Stimulated activated CD8-positive, alpha-beta memory T cell treated with anti-CD3 and anti-CD28 coated beads, Interleukin-7, amount 100 ng/mL, for 24 hours (primary cell): ENCODE measurements at places on chromosomes 2 and 18.

GRCh38 chr18:31040686-31041270 is 1.8 kb downstream of the DSC3 start:
- no peak for DNase-seq

GRCh38 chr18:76461148-76461547 is 33.9 kb downstream of the ZNF516 start:
- no peak for DNase-seq

GRCh38 chr2:95029898-95030341 is 4.4 kb downstream of the MAL start:
- no peak for DNase-seq

DNA sequence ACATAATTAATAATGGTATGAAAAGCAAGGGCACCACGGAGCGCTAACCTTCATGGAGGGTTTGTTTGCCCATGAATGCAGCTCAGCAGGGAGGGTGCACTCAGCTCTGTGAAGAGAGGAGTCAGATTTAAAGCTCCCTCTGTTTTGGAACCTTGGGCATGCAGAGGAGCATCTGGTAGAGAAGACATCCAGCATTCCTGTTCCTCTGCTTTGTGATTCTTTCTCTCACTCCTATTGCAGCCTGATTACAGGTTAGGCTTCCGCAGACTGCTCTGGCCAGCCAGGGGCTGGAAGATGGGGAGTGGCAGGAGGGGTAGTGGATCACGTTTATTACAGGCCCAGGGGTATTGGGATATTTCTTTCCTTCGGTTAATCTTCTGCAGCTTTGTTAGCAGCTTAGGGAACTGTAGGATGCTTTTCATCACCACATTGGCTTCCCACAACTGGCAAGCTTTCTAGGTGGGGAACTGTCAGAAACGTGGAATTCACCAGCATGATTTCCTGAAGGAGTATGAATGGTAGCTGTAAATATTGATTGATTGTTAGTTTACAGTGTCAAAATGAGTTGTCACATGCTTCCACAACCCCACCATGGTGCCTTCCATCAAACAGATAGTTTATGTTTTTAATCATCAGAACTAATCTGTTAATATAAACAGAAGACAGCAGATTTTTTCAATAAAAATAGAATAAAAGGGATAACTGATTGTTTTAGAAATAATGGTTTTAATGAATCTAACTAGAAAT is 201.1 kb downstream of the VAPA start:
- no peak for DNase-seq

- no peak for DNase-seq
Measured at GRCh38 chr2:111898703-111899514, 502 bp downstream of the MERTK start.

- no peak for DNase-seq
Measured at GRCh38 chr18:63210521-63210920, 109.0 kb downstream of the BCL2 start.

DNA sequence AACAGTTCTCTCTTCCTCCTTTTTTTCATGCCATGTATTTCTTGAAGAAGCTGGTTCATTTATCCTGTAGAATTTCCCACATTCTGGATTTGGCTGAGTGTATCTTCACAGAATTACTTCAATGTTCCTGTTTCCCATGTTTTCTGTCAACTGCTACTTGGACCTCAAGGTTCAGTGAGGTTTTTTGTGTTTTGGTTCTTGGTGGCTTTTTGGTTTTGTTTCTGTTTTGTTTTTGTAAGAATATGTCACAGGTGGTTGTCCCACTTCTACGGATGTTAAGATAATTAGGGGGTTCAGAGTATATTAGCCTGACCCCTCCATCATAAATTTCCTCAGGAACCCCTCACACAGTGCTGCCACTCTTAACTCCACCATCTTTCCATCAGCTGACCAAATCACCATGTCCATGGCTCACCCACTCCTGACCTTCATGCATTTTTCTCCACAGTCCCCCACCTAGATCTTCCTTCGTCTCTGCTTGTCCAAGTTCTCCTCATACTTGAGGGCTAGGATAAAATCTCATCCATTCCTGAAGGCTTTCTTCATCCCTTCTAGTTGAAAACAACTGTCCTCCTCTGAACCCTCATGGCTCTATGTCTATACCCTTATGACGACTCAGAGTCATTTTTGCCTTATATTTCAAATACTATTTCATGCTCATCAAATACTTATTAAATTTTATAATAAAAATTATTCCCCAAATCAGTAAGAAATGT is 40.4 kb downstream of the PLEKHM3 start:
- DNase-seq: no peak

GRCh38 chr2:121345887-121346286 is 60.9 kb upstream of the TFCP2L1 start:
- no peak for DNase-seq

DNA sequence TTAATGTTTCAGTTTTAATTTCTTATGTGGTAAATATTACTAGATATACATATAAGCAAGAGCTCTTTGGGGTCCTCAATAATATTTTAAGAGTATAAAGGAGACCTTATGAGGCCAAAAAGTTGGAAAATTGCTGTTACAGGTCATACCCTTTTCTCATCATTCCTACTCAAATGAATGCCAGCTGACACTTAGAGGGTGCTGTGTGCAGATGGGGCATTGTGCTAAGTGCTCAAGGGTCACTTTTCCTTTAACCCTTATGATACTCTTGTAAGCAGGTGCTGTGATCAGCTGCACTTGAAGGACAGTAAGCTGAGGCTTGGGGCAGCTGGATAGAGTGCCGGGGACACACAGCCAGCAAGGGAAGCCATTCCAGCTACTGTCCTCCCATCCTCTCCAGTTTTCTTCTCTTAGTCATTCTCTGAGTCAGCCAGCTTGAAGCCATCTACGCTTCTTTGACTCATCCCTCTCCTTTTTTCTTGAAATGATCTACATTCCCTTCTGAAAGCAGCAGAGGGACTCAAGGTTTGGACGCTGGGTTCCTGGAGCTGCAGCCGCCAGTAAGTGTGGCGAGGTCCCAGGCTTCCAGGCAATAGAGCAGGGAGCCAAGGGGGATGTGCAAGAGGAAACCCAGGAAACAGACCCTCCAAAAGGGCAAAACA is 42.0 kb upstream of the CREB1 start:
- DNase-seq: no peak

DNA sequence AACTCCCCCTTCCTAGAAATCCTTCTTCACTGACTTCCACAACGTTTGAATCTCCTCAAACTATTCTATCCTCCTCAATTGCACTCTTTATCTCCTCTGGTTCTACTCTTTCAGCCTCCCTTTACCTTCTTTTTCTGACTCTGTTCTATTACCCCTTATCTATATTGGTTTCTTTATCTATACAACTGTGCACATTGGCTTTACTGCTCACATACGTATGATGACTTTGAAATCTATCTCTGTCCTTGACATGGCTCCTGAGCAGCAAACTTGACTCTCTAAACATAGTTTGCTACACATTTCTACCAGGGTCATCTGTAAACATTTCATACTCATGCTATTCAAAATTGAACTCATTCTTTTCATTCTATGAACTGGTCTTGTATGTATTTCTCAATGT is 601.0 kb upstream of the LINC00305 start:
- no peak for DNase-seq

DNA sequence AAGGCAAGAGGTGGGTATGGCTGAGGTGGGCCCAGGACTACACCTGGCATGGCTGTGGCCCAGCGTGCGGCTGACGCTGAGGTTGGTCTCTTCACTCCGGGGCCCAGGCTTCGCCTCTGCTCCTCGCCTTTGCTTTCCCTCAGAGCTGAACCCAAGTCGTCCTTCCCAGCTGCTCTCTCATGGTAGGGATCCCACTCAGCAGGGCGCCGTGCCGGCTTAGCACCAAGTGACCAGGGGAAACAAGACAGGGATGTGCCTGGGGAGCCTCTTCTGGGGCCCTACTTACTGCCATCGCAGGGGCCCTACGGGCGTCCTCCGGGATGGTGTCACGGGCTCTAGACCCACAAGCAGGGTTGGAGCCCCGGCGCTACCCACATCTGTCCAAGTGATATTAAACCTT is 138.1 kb upstream of the ALKAL2 start:
- DNase-seq: no peak

- no peak for DNase-seq
Measured at GRCh38 chr18:64318547-64318946, 169.7 kb upstream of the LINC00305 start.

GRCh38 chr18:50722311-50722710 is 97.5 kb downstream of the MRO start:
- no peak for DNase-seq

DNA sequence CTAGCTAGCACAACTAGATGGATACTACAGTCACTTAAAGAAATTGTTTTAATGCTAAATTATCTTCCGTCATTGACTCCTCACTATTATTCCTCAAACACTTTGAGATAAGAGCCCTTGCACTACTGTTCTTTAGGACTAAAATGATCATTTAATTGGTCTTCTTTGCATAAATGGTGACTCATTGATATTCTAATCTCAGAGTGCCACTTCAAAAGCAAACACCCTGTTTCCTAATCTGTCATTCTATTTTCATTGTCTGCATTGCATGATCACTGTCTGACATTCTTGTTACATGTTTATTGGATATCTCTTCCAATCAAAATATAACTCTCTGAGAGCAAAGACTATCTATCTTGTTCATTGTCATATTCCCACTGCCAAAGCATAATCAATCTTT is 313.9 kb downstream of the EXOC6B start:
- DNase-seq: no peak

DNA sequence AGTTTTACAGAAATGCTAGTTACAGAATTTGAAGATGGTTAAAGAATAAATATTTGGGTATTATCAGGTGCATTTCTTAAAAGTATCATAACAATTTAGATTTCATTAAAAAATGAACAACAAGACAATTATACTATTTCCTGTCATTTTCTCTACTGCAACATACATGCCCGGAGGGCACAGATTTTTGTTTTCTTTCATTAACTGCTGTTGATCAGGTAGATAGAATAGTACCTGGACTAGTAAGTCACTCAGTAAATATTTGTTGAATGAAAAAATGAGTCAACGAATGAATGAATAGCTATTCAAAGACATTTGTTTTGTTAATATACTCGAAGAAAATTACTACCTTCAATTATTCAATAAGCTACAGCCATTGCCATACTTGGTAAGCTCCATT is 531.2 kb upstream of the VRK2 start:
- no peak for DNase-seq

DNA sequence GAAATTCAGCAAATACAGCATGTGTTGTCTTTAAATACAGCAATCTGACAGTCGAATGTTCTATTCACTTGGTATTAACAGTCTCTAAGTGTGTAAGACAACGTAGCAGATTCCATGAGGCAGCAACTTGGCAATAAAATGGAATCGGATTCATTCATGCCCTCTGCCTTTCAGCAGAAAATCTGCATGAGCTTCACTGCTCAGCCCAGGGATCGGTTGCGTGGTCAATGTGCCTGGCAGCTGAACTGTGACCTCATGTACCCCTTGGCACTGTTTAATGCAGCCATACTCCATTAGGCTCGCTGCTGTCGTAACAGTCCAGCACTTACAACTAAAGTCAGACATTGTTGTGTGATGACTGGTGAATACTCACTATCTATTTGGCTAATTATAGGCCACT is 17.7 kb upstream of the RGPD4 start:
- DNase-seq: no peak

DNA sequence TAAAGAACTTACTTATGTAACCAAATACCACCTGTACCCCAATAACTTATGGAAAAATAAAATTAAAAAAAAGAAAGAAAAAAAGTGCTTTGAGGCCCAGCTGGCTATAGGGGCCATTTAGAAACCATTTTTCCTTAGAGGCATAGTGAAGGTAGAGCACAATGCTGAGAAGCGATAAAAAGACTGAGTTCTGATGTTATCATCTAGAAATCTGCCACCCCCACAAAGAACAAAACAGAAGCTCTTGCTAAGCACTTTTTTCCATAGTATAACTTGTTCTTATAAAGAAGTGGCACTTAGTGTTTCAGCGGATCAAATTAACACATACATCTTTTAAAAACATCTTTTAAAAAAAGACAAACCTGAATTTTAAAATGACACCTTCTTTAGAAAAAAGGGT is 51.4 kb downstream of the ICOS start:
- DNase-seq: no peak

- DNase-seq: no peak
Measured at GRCh38 chr2:1550076-1550475, 136.8 kb downstream of the TPO start.

GRCh38 chr2:193584522-193584938 is 1389.8 kb upstream of the TMEFF2 start:
- DNase-seq: no peak

- no peak for DNase-seq
Measured at GRCh38 chr2:196166876-196167275, 4.5 kb downstream of the STK17B start.

DNA sequence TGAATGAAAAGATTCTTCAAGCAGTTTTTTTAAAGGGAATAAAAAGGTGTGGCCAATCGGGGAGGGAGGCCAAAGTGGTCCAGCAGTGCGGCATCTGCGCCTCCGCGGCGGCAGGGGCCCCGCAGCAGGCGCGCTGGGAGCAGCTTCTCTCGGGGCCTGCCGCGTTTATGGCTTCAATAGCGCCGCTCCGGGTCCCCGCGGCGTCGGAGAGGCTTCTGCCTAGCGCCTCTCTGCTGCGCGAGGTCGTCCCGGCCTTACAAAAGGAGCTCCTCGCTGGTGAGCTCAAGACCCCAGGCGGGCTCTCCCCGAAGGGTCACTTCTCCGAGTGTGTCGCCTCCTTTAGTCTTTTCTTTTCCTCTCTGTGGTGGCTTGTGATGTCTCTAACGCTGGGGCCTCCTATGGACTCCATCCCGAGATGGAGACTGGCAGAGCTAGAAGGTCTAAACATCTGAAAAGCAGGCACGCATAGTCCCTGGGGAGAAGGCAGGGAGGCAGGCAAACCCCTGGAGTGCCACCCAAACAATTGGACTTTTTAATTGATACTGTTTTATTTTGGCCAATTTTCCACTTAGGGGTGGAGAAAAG is 67.1 kb downstream of the SUMO1 start:
- DNase-seq: no peak

DNA sequence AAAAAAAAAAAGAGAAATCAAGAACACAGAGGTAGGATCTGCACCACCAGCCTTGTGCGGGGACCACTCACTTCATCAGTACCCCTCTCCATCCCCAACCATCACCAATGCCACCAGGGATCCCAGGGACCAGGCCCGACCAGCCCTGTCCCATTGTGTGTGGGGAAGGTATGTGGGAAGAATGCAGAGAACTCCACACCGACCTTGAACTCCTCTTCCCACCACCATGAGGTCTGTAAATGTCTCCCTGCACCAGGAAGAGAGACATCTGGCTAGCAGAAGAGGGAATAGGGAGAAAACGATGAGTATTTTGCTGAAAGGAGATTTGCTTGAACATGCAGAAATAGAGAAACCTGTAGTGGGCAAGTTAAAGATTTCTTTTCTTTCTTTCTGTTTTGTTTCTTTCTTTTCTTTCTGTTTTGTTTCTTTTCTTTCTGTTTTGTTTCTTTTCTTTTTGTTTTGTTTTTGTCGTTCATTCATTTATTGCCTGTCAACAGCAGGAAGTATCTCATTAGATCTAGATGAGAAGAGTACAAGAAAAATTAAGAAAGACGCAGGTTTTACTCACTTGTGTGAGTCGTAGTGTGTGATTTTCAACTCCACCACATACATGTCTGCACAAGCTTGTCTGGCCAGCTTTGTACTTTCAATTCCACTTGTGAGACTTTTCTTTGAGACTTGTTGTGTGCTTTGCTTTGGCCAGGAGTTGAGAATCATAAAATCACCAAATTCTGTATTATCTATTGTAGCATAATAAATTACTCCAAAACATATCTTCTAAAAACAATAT is 179.8 kb upstream of the HAAO start:
- DNase-seq: no peak
